ENCODE measurements at places on chromosomes 3 and 15. TPM values are rescaled to one million over a fixed set of nuclear protein-coding genes. Genes with fewer than 3 reads are reported as not detected.

Gene PPP2R3A
- polyA plus RNA-seq, result 15.6 TPM

Gene DLL4
- 24.7 TPM for polyA plus RNA-seq

DNA sequence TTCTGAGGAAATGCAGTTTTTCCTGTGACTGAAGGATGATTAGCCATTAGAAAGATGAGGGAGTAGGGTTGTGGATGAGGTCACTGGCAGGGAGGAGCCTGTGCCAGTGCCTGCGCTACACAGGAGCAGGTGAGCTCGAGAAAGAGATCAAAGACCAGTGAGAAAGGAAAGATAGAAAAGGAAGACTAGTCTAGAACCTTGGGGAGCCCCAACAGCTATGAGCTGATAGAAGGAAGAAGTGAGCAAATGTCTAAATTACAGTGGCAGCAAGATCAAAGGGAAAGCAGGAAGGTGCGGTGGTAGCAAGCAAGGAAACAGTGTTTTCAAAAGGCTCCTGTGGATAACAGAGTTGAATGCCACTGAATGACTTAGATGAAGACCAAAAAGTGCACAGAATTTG lies 39.6 kb downstream of the LNP1 start:
- DNase-seq, result no peak

- no peak for DNase-seq
Observed at GRCh38 chr3:120193554-120193953, 91.5 kb downstream of the GPR156 start.

DNA sequence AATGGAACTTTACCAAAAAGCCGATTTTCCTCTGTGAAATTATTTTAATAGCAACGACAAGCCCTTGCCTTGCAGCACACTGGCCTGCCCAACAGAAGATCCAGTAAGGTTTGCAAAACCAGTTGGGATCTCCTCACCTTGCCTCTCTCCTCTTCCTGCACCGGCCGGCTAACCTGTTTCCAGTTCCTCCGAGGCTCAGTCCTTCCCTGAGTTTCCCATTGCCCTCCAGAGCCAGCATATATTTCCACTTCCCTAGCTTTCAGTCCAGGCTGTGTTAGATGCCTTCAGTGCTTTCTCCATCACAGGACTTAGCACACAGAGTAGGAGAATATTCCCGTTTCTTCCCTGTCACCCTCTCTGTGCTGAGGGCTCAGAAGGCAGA lies 60.3 kb downstream of the NOX5 start:
- peak; percentile 36 for DNase-seq

Data from right lung (tissue), 10 donors.